Stimulated activated CD8-positive, alpha-beta memory T cell treated with anti-CD3 and anti-CD28 coated beads, Interleukin-4, amount 100 ng/mL, for 24 hours (primary cell): ENCODE measurements at places on chromosomes 4 and X.

DNA sequence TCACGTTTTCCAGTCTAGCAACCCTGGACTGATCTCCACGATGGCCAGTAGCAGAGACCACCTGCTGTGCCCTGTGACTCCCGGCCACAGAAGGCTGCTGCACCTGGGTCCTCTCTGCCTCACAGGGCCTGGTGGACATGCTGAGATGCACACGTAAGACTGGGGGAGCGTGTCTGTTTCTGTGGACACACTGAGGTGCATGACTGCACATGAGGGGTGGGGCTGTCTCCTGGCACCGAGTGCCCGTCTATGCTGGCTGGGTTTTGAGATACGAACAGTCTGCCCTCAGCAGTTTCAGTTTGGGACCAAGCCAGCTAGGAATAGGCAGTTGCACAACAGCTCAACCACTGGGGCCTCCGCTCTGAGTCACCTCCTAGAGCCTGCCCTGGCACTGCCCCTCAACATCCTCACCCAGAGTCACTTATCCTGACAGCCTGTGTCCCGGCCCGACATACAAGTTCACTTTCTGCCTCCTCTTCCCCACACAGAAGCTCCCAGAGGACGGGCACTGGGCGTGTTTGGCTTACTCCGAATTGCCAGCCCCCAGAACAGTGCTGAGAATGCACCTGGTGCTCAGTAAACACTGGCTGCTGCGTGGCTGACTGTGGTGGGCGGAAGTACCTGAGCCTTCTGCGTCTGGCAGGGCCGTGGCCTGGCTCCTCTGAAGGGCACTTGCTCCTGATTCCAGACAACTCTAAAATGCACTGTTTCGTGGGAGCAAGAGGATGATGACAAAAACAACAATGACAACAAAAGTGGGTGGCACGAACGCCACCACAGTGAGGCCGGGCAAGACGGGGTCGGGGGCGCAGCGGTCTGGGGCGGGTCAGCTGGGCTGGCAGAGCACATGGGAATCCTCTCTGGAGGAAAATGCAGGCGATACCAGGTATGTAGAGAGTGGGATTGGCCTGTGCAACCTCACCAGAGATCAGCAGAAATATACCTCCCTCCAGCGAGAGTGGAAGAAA lies 30.9 kb downstream of the RNF212 start:
- DNase-seq, result no peak

DNA sequence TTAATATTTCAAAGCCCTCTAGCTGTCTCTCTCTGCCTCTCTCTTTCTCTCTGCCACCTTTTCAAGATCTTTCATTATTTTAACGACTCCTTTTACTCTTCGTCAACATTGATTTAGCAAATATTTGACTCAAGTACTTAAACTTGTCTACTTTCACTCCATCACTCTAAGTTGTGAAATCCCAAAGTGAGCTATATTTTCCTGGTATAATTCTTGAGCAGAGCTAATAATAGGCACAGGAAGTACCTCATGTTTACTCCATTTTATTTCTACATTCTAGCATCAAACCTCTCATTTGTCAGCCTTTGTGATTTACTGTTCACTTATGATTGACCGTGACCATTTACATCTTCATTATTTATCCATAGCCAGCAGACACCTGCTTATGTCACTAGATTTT lies 482.5 kb downstream of the RPA4 start:
- no peak for DNase-seq

DNA sequence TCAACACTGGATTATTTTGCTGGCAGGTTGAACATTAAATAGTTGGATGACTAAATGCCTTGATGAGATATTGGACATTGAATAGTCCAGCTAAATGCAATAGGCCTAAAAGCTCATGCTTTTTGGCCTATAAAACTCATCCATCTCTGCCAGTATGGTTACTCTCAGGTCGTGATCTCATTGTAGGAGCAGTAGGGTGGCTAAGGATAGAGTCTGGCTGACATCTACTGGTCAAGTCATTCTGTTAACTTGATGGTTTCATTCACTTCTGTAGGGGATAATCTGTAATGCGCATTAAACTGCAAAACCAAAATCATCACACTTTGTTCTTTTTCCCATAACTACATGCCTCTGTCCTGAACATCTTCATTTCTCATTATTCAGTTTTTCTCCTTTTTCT lies 227.0 kb downstream of the DKK2 start:
- no peak for DNase-seq

- DNase-seq, result no peak
Measured at GRCh38 chrX:153948002-153948466, 3.6 kb upstream of the RENBP start.

GRCh38 chrX:107748506-107748905 lies 27.1 kb downstream of the TSC22D3 start:
- DNase-seq, result no peak

DNA sequence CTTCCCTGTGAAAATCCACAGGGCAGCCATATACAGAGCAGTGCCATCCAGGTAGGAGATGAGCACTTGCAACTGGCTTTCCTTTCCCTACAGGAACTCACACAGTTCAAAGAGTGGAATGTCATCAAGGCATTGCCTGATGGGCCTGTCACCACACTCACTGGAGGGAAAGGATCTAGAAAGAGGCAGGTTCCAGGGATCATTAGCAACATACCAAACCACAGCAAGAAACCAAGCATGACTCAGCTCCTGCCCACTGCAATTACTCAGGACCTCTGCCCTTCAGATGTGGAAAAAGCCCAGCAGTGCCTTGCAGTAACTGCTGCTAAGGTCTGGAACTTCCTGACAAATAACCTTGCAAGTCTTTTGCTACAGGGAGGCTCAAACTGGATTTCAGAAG lies 101.2 kb downstream of the ZNF674 start:
- no peak for DNase-seq

GRCh38 chr4:38456096-38456495 lies 207.9 kb upstream of the KLF3 start:
- DNase-seq, result no peak

DNA sequence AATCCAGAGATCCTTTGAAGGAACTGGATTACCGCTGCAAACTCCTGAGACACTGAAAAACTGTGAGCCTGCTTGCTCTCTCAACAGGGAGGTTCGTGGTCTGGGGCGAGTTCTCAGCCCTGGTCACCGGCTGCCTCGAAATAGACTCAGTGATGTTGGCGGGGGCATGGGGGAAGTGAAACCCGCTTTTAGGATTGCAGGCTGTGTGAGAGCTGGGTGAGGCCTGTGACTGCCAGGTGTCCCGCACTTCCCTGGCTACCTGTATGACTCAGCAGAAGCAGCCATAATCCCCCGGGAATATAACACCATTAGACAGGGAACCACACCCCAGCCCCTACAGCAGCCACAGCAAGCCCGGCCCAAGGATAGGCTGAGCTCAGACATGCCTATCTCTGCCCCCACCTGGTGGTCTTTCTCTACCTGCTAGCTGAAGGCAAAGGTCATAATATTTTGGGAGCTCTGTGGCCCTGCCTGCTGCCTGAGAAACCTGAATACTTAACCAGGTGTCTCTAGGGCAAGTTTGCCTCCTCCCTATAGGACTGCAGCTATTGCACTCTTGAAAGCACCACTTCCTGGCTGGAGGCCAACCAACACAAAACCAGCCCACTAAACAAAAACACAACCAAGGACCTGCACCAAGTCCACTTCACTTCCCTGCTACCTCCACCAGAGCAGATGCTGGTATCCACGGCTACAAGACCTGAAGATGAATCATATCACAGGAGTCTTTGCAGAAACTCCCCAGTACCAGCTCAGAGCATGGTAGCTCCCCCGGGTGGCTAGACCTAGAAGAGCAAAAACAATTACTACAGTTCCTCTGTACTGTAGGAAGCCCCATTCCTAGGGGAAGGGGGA lies 202.0 kb downstream of the RRAGB start:
- DNase-seq, result no peak

DNA sequence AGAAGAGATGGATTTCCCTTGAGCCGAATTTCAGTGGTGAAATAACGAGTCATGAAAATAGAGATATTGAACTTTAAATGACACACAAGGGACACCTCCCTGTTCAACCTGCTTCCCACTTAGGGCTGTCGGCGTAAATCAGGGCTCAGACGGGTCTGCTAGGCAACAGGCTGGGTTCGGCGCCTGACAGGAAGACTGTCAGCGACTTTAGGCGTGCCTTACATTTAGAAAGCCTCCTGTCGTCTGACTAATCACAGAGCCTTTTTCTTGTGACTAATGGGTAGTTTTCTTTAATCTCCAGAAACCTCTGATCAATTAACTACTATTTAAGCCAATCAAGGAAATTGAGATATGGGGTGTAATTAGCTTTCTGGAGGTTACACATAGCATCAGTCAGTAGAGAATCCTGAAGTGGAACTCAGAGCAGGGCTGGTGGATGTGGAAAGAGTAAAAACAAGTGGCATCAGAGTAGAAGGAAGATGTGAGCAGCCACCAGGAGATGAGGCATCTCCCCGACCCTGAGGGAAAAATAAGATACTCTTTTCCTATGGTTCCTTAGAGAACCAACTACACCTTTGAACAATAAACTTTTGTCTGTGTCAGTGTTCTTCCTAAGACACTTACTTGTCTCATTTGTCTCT lies 86.2 kb upstream of the HS3ST1 start:
- DNase-seq, result no peak

DNA sequence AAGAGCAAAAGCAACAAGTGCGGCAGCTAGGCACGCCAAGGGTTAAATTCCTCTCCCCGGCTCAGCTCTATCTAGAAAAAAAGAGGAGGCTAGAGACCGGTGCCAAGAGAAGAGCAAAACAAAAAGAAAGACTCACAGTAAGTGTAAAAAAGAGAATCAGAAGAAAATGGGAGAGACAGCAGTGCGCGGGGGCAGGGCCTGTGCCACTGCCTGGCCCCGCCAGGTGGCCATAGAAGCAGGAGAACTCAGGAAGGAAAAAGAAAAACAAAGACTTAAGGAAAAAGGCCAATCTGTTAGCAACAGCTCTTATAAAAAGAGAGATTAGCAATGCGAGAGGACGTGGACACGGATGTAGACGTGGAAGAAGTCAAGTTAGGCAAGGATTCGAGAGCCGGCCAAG lies 3.2 kb downstream of the ACOX3 start:
- DNase-seq, result no peak

- no peak for DNase-seq
Measured at GRCh38 chr4:5019274-5019673, at the start of gene CYTL1. Gene CYTL1, minus strand, starts transcription at chr4:5019458. Its CDS starts 13 bp downstream, at chr4:5019445.

GRCh38 chr4:99783940-99784339 lies 32.7 kb upstream of the DAPP1 start:
- DNase-seq, result no peak

DNA sequence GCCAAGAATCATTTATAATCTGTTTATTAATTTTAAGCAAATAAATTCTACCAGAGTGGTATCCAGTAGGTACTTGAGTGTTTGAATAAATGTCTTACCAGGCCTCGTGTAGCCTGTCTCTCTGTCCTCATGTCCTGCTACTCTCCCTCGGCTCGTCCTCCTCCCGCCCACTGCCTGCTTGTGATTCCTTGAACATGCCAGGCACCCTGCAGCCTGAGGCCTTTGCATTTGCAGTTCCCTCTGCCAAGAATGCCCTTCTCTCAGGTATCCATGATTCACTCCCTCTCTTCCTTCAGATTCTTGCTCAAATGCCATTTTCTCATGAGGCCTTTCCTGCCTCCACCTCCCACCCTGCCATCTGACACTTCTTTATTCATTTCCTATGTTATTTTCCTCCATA lies 209.7 kb upstream of the PRPS2 start:
- DNase-seq, result no peak
